Foreskin keratinocyte (primary cell): ENCODE measurements at places on chromosomes 7 and 10. TPM values are rescaled to one million over a fixed set of nuclear protein-coding genes. Genes with fewer than 3 reads are reported as not detected.

TIMM23 gene
- 96.5 and 103 TPM in 2 replicates for total RNA-seq

PTF1A gene
- not detected in 2 replicates for total RNA-seq

MEOX2 gene
- not detected in 2 replicates for total RNA-seq

STK31 gene
- total RNA-seq: 0.20 TPM in 1 of 2 replicates, not detected in the other

CALCR gene
- total RNA-seq: not detected in 2 replicates

PTPRN2 gene
- total RNA-seq: not detected in 2 replicates

OR13A1 gene
- not detected in 2 replicates for total RNA-seq

AKR1D1 gene
- total RNA-seq: not detected in 2 replicates

DCLRE1C gene
- total RNA-seq: 9.9 and 12.3 TPM in 2 replicates

LRRD1 gene
- total RNA-seq: 0.04 TPM in 1 of 2 replicates, not detected in the other

OGDHL gene
- 0.27 and 0.28 TPM in 2 replicates for total RNA-seq

ADAM12 gene
- 0.04 and 0.07 TPM in 2 replicates for total RNA-seq

EPHB6 gene
- total RNA-seq: 0.78 and 1.6 TPM in 2 replicates

PRKG1 gene
- 0.95 TPM in 2 replicates for total RNA-seq

GBX1 gene
- total RNA-seq: not detected in 2 replicates

PTN gene
- total RNA-seq: 0.24 and 0.35 TPM in 2 replicates

TDRD1 gene
- total RNA-seq: 0.11 TPM in 1 of 2 replicates, not detected in the other

KNDC1 gene
- 0.03 and 0.04 TPM in 2 replicates for total RNA-seq

MSMB gene
- total RNA-seq: not detected in 2 replicates

RTKN2 gene
- 1.8 and 2.6 TPM in 2 replicates for total RNA-seq

LIPN gene
- total RNA-seq: not detected in 2 replicates

MYOZ1 gene
- not detected in 2 replicates for total RNA-seq

FOXI2 gene
- total RNA-seq: not detected in 2 replicates

PGAM2 gene
- total RNA-seq: 0.11 TPM in 1 of 2 replicates, not detected in the other

TMEM236 gene
- total RNA-seq: 0.63 TPM in 1 of 2 replicates, not detected in the other

IFIT1B gene
- not detected in 2 replicates for total RNA-seq

MRPL43 gene
- 81.4 and 88.5 TPM in 2 replicates for total RNA-seq

PTPRE gene
- 14.9 and 15.4 TPM in 2 replicates for total RNA-seq

GDF10 gene
- not detected in 2 replicates for total RNA-seq

RRP12 gene
- 32.7 and 40.1 TPM in 2 replicates for total RNA-seq

TUBB8 gene
- total RNA-seq: 0.07 TPM in 1 of 2 replicates, not detected in the other

BEND7 gene
- 0.99 and 3.0 TPM in 2 replicates for total RNA-seq

SVOPL gene
- total RNA-seq: not detected in 2 replicates

ZDHHC16 gene
- total RNA-seq: 78.9 and 85.5 TPM in 2 replicates

PDZD7 gene
- 0.85 TPM in 2 replicates for total RNA-seq

C7orf57 gene
- total RNA-seq: 0.28 and 0.44 TPM in 2 replicates

CYP2W1 gene
- total RNA-seq: not detected in 2 replicates

HMX2 gene
- total RNA-seq: not detected in 2 replicates

GNGT1 gene
- not detected in 2 replicates for total RNA-seq

CTAGE4 gene
- total RNA-seq: 1.4 and 7.2 TPM in 2 replicates

SEMA3E gene
- total RNA-seq: 0.42 and 0.44 TPM in 2 replicates

MYL10 gene
- not detected in 2 replicates for total RNA-seq

AKR1C3 gene
- 0.44 and 0.56 TPM in 2 replicates for total RNA-seq

PRKAR2B gene
- not detected in 2 replicates for total RNA-seq

IL15RA gene
- 2.3 and 3.6 TPM in 2 replicates for total RNA-seq
